ENCODE measurements at places on chromosomes 5 and 9. TPM values are rescaled to one million over a fixed set of nuclear protein-coding genes. Genes with fewer than 3 reads are reported as not detected.
A peak's percentile ranks its signal among the peaks of the same experiment; 100 is the strongest.

The GMCL2 gene
- not detected for total RNA-seq

The FCHO2 gene
- 40.3 TPM for total RNA-seq

DNA sequence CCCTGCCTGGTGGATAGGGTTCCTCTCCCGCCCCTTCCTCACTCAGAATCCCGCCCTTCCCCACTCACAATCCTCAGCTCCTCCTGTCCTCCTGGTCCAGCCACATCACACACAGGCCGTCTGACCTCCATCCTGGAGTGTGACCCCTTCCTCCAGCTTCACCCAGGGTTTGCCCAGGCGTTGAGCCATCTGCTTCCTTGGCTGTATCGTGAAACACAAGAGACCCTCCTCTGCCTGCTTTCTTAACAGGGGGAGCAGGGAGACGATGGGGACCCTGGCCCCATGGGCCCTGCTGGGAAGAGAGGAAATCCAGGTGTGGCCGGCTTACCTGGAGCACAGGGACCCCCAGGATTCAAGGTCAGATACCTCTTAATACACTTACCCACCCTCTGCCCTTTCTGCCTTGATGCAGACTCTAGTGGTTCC is 32.3 kb upstream of the ORM1 start:
- no peak overlapping the region for H3K4me3 ChIP-seq
- no peak overlapping the region for H3K27ac ChIP-seq
- H3K4me1 ChIP-seq, result no peaks in the 10 kb centered on the region
- H3K27me3 ChIP-seq, result no peaks in the 10 kb centered on the region
- peak; percentile 40 for DNase-seq

DNA sequence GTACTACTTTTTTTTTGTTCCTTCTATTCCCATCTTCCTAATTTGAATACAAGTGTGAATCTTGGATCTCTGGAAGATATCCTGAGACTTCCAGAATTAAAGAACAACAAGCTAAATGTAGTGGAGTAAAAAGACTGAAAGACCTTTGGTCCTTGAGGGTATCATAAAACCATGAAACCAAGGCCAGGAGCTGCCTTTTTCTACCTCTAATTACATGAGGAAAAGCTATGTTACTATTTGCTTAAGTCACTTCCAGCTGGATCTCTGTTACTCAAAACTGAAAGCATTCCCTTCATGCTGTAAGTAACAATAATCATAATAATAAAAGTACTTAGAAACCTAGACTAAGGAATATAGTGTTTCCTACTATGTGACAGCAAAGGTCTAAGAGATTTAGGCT is 649.6 kb downstream of the KCTD16 start:
- H3K4me3 ChIP-seq, result no peak overlapping the region
- H3K36me3 ChIP-seq, result no peaks in the 10 kb centered on the region
- no peaks in the 10 kb centered on the region for H3K4me1 ChIP-seq
- no peaks in the 10 kb centered on the region for H3K27me3 ChIP-seq

DNA sequence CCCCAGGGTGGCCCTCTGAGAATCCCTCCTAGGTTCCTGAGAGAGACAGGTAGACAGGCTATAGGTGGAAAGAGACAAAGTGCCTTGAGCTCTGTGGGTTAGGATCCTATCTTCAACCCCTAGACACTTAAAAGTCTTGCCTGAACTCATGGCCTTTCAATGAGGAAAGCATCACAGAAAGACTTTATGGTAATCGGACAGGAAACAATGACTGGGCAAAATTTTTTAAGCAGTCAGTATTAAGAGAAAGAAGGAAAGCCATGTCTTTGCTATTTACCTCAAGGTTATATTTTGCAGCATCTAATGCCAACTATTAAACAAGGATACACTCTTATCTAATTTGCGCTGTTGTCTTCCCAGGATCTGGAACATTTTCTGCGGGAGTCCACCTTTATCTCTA is 93.2 kb downstream of the PCSK1 start:
- no peaks in the 10 kb centered on the region for H3K27me3 ChIP-seq
- DNase-seq, result no peak
- no peaks in the 10 kb centered on the region for H3K36me3 ChIP-seq
- H3K27ac ChIP-seq, result no peak overlapping the region
- no peak overlapping the region for H3K4me3 ChIP-seq
